Activated naive CD4-positive, alpha-beta T cell treated with anti-CD3 and anti-CD28 coated beads, Interleukin-2, amount 50 U/mL, for 16 hours (primary cell): ENCODE measurements at places on chromosomes 6 and 20.

GRCh38 chr20:41213150-41213820 lies 75.9 kb downstream of the PLCG1 start:
- no peak for DNase-seq

DNA sequence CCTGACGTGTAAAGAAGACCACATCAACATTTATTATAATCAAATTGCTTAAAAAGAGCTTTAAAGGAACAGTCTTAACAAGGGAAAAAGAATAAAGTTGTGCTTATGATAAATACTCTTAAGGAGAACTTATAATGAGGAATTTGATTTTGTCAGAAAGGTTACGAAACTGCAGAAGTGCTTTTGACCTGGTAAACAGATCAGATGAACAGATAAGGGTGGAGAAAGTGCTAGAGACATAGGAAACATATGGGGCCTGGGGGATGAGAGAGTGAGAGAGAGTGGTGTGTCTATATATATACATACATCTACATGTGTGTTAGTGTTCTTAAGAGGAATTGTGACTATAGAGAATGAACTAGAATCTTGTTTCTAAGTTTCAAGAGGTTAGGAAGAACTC lies 186.2 kb upstream of the GJE1 start:
- DNase-seq = no peak

- DNase-seq = no peak
Observed at GRCh38 chr20:48945840-48946514, 24.5 kb downstream of the ARFGEF2 start.

DNA sequence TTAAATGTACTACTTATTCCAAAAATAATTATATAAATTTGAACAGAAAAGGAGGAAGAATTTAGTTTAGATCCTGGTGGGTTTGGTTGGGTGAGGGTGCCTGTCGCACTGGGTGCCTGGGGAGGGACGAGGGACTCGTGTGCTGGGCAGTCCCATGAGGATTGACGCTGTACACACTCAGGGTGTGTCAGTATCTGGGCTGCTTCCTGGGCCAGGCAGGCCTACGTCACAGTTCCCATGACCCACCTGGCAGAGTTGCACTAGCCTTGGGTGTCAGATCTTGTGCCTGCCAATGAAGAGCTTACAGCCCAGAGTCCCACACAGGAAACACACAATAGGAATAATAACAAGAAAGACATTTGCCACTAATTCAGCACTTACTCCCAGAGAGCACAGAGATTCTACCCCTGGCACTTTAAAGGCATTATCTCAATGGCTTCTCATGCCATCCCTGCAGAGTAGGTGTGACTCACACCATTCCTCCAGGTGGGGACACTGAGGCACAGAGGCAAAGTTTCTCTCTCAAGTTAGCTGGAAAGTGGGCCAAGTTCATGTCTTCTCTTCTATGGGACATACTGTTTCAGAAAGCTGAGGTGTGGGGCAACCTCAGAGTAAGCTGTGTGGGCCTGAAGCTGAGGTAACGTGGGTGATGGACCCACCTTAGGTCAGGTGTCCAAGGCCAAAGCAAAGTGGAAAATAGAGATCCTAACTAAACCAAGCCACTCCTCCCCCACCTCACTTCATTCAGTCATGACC lies 1.3 kb upstream of the SDCBP2 start:
- peak; percentile 30 for DNase-seq

DNA sequence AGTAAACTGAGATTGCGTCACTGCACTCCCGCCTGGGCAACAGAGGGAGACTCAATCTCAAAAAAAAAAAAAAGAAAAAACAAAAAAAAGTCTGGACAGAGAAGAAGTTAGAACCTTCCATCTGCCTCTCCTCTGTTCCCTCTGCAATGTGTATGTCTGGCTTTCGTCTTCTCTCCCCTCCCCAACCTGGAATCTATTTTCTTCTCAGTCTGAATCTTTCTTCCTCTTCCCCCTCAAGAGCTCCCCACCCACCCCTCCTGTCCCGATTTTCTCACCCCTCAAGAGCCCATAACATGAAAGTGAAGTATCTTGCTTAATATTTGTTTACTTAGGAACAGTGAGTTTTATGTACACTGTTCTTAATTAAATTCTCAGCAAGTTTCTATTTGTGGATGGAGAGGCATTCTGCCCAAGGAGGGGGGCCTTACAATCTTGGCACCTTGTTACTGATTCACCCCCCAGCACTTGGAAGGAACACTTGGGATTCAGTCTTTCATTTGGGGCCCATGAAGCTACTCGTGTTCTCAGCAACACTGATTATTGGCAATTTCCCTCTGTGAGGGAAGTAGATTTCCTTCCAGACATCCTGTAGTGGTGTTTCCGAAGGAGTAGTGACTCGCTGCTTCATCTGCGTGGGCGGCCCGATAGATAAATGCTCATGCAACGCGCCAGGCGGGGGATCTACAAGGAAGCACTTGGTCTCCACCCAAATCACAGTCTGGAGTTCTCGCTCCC lies 69.3 kb upstream of the SRSF6 start:
- DNase-seq = no peak

DNA sequence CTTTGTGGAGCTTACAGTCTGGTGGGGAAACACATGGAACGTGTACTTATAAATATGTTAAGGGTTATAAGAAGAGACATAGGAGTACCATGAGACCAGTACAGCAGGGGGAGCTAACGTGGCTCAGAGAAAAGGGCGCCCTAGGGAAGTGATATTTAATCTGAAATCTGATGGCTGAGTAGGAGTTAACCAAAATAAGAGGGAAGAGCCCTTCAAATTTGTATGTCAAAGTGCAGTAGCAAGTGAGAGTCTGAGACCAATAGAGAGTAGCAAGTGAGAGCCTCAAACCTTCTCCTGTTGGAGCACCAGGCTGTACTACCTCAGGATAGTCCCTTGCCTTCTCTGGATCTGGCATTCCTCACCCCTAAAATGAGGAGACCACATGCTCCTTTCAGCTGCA lies 6.1 kb upstream of the PKIG start:
- no peak for DNase-seq

- DNase-seq = peak; percentile 48
Observed at GRCh38 chr20:3045042-3045815, 623 bp upstream of the MRPS26 start.

- no peak for DNase-seq
Observed at GRCh38 chr6:87784690-87785089, 82.7 kb upstream of the AKIRIN2 start.

DNA sequence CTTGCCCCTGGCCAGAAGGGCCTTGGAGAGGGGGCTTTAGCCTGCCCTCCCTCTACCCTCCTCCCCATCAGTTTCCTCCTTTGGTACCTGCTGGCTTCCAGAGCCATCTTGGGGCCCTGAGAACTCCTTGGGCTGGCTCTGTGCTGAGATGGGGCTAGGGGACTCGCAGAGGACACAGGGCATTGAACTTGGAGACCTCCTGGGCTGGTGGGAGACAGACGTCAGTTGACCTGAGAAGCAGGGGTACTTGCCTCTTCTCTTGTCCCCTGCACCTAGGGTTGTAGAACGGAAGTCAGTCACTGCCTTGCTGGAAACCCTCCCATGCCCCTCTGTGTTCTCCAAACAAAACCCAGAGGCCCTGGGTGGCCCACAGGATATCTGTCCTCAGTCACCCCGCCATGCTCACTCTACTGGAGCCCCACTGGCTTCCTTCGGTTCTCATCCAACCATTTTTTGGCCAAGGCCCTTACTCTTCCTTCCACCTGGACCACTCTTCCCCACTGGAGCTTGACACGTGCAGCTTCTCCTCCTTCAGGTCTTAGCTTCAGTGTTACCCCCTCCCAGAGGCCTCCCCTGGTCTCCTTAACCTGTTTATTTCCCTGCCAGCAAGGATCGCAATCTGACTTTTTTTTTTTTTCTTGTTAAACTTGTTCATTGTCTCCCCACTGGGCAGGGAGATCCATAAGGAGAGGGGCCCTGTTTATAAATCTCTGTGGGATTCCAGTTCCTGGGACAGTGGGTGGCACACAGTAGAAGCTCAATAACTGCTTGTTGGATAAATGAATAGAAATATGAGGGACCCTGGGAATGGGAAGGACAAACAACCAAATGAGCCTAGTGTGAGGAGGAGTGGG lies 971 bp downstream of the RBCK1 start:
- no peak for DNase-seq

- no peak for DNase-seq
Observed at GRCh38 chr20:54434196-54434595, 41.2 kb upstream of the DOK5 start.

DNA sequence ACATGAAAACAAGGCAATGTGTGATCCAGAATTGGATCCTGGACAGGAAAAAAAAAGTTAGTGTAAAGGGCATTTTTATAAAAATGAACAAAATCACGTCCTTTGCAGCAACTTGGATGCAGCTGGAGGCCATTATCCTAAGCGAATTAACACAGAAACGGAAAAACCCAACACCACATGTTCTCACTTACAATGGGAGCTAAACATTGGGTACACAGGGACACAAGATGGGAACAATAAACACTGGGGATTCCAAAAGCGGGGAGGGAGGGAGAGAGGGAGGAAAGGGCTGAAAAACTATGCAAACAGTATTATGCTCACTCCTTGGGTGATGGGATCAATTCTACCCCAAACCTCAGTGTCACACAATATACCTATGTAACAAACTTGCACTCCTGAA lies 91.4 kb upstream of the BTBD3 start:
- no peak for DNase-seq
